Activated CD8-positive, alpha-beta memory T cell treated with anti-CD3 and anti-CD28 coated beads for 24 hours (primary cell): ENCODE measurements at places on chromosomes 5 and 9.
A peak's percentile ranks its signal among the peaks of the same experiment; 100 is the strongest.

GRCh38 chr5:74934949-74935751 lies 69.0 kb upstream of the FAM169A start:
- peak; percentile 69 for DNase-seq

GRCh38 chr5:10700516-10700915 lies 60.5 kb downstream of the DAP start:
- DNase-seq, result no peak

GRCh38 chr9:132214027-132214622 lies 52.3 kb downstream of the NTNG2 start:
- no peak for DNase-seq

- peak; percentile 89 for DNase-seq
Observed at GRCh38 chr9:126558051-126558665, 55.6 kb upstream of the LMX1B start.

DNA sequence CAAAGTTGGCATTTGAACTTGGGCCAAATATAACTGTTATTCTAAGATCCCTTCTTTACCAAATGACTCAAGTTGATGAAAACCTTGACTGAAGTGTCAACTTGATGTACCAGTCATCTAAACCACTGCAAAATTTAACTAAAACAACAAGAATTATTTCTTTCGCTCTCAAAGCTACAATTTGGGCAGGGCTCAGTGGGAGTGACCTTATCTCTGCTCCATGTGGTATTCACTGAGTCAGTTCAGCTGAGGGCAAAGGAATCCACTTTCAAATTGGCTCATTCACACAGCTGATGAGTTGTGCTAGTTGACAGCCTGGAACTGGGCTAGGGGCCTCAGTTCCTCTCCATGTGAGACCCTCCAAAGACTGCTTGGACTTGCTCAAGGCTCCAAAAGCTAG lies 166.3 kb downstream of the RORB start:
- DNase-seq, result no peak

DNA sequence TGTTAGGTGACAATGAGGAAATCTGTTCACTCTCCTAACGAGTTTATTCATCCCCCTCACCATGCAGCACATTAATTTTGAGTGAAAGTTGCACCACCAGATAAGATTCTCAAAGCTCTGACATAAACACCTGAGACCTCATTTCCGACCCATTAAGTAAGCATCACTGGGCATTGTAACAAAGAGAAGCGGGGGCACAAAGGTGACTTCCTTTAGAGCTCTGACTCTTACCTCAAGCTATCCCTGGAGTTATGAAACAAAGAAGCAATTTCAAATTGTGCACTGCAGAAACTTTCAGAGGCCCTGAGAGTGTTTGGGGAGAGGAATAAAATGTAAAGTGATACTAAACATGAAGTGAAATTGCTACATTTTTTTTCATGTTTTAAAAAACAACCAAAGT lies 29.5 kb downstream of the C5orf15 start:
- no peak for DNase-seq

DNA sequence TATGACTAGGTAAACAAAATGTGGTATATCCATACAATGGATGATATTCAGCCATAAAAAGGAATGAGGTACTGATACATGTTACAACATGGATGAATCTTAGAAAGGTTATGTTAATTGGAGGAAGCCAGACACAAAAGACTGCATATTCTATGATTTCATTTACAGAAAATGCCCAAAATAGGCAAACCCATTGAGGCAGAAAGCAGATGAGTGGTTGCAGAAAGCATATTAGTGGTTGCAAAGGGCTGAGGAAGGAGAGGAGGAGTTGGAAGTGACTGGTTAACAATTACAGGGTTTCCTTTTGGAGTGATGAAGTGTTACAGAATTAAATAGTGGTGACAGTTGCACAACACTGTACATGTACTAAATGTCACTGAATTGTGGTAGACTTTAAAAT lies 17.7 kb downstream of the PLGRKT start:
- DNase-seq, result no peak

- DNase-seq, result peak; percentile 93
Observed at GRCh38 chr5:140157032-140157781, 17.8 kb upstream of the CYSTM1 start.

DNA sequence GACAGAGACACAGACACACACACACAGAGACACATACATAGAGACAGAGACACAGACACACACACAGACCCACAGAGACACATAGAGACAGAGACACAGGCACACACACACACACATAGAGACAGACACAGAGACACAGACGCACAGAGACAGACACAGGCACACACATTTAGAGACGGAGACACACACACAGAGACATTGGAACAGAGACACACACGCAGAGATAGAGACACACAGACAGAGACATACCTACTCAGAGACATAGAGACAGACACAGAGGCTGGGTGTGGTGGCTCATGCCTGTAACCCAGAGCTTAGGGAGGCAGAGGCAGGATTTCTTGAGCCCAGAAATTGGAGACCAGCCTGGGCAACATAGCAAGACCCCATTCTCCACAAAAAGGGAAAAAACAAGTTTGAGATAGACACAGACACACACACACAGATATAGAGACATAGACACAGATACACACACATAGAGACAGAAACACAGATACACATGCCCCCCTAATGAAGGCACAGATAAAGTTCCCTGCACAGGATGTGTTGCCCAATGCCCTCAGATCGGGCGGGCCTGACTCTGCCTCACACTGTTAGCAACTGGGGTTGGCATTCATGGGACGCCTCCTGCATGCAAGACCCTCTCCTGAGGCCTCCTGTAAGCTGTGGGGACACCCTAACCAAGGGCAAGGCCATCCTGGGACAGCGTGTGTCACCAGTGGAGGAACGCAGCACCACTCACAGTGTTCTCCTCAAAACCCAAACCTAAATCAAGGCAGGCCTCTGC lies 3.3 kb upstream of the RALGDS start:
- DNase-seq, result no peak

DNA sequence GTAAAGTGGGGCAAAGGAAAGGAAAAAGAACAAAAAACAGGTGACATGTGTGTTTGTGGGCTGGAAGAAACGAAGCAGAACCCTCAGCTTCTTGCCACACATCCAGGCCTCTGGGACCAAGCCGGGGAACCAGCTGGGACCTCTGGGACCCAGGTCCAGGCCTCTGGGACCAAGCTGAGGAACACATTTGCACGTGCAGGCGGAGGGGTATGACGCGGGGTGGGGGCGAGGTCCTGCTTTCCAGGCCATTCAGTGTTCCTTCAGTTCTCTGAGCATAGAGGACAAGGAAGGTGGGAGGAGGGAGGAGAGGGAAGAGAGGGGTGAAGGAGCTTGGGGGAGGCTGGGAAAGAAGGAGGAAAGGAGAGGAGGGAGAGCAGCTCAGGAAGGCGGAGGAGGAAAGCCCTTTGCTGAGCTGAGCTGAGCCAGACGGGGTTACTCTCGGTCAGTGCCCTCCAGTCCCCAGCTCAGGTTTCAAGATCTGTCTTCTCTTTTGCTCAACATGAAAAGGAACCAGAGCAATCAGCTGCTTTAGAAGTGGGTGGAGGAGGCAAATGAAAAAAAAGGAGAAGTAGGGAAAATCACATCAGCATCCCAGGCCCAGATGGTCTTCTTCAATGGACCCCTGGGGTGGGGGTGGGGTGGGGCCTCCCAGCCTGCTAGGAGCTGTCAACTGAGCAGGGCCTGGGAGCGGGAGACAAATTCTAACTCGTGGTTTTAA lies 59.1 kb downstream of the ABCA1 start:
- DNase-seq, result no peak

DNA sequence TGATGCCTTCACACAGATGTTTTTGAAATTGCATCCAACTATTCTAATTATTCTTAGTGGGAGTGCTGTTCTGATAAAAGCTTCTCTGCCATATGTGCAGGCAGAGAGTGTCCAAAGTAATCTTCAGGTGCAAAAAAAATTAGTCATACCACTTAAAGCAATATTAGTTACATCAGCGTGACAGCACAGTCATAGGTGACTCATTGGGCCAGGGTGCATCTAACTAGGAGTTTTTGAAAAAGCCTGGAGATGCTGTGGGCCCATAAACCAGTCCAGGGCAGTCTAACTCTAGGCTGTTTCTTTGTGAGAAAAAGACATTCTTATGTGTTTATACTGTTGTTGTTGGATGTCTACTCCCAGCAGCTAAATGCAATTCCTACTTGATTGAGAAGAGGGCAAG lies 33.0 kb upstream of the C6 start:
- no peak for DNase-seq
